ENCODE measurements at places on chromosomes 3 and 15.

GRCh38 chr3:12978682-12979081 lies 94.5 kb downstream of the IQSEC1 start:
- no peak for DNase-seq

DNA sequence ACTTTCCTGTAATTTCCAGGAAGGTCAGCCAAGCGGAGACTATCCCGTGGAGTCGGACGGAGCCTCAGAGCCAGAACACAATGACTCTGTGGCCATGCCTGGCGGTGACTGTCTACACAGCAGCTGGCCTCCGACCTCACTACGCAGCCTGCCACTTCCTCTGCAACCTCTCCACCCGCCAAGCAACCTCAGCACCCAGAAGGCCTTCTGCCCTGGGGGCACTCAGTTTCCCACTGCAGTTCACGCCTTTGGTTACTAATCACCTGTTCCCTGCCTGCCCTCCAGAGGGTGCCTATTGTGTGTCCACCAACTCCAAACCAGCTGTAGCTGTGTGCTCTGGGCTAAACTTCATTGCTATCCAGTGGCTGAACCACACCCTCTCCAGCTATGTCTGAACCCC lies 44.0 kb downstream of the TM2D3 start:
- no peak for DNase-seq

DNA sequence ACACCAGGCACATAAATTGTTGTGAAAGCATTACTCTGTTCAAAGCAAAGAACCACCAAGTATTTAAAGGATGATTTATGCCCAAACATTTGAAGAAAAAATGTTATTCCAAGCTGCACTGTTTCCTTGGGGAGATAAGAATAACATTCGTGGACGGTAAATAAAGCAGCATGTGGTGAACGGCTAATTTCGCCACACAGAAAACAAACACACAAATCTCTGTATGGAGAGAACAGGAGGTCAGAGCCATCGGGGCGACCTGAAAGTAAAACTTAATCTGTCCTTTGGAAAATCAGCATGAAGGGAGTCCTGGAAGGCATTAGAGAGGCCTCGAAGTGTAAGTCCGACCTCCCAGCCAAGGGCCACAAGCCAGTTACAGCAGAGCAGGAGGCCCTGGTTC lies 27.1 kb upstream of the GABRG3 start:
- DNase-seq = no peak

- no peak for DNase-seq
These were observed 617.5 kb downstream of the ZPLD1 start for GRCh38 chr3:103052236-103052830.

DNA sequence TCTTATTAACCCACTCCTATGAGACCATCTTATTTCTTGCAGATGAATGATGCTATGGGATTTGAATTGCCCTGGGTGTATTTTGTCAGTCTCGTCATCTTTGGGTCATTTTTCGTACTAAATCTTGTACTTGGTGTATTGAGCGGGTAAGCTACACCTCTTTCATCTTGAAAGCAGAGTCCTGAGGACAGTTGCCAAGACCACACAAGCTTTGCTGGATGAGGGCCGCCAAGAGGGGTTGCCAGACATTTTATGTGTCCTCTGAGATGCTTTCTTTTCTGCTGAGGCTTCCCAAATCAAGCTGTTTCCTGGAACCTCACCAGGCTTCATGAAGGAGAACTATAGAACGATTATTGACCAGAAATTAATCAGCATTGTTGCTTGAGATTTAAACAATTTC lies 173.2 kb downstream of the CHDH start:
- DNase-seq = no peak

- DNase-seq = no peak
These were observed 11.1 kb downstream of the SIAH2 start for GRCh38 chr3:150751781-150752263.

All from activated CD4-positive, CD25-positive, alpha-beta regulatory T cell (primary cell).